Vagina (tissue), 2 donors: ENCODE measurements at places on chromosomes 12 and 14. TPM values are rescaled to one million over a fixed set of nuclear protein-coding genes. Genes with fewer than 3 reads are reported as not detected.

DNA sequence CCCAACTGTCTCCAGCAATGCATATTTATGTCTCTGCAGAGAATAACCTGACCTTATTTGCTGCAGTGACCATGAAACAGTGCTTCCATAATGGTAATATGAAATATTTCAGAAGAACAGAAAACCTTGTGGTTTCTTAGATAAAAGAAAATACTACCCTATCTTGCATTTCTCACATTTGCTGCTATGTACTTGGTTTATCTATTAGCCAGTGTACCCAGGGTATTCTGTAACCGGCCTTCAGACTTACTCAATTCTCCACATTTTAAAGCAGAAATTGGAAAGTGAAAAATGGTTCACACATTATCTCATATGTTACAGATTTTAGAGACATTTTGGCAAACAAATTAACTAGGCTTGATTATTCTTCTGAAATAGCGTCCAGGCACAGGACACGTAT, 57.9 kb upstream of the CCDC91 start:
- no peak for DNase-seq
- no peaks in the 10 kb centered on the region for H3K4me1 ChIP-seq
- H3K27ac ChIP-seq = no peak overlapping the region
- H3K27me3 ChIP-seq = no peaks in the 10 kb centered on the region
- H3K4me3 ChIP-seq = no peak overlapping the region
- no peaks in the 10 kb centered on the region for H3K36me3 ChIP-seq

DNA sequence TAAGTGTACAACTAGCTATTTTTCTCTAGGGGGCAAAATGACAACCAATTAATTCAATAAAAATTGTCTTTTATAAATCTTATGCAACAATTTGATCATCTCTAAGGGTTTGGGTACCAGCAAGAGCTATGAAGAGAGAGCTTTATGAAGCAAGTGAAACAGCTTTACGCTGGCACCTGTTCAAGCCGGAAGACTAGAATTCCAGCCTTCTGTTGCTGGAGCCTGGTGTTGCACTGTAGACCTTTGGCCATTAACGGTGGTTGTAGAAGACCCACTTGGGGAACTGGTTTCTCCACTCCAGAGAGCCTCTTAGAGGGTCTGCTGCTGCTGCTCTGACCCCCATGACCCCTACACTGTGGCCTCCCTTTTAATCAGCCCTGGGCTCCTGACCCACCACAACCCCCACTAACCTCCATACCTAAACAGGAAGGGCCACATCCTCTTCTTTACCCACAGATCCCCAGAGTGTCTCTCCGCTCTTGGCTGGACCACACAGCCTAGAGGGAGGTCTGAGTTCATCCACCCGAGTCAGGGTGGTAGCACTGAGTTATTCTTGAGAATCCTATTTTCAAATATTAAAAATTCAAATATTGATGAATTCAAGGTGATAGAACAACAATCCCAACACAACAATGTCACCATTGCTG, 54.6 kb upstream of the STON2 start:
- H3K27me3 ChIP-seq = no peaks in the 10 kb centered on the region
- no peak overlapping the region for H3K4me3 ChIP-seq
- DNase-seq = no peak
- no peaks in the 10 kb centered on the region for H3K36me3 ChIP-seq
- peaks cover 7% of the 10 kb centered on the region for H3K4me1 ChIP-seq

The GPRC5D gene
- not detected for total RNA-seq

DNA sequence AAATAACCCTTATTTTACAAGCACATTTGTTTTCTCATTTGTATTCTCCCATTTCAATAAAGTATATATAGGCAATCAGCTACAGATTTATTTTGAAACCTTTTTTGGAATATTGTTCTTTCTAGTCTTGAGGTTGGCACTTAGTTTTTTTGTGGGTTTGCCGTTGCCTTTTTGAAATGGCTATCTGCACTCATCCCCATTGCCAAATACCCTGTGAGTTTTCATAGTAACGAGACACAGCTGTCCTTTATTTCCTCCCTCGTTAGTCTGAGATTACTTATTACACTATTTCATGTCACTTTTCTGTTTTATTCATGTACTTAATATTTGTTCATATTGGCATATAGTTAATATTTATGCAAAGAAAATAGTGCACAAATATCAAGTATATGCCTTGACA, 1104.0 kb downstream of the SLC6A15 start:
- no peaks in the 10 kb centered on the region for H3K4me1 ChIP-seq
- no peak overlapping the region for H3K4me3 ChIP-seq
- H3K27ac ChIP-seq = no peak overlapping the region
- no peak for DNase-seq
- no peaks in the 10 kb centered on the region for H3K36me3 ChIP-seq

The ZFHX2 gene
- total RNA-seq = 0.74 TPM

DNA sequence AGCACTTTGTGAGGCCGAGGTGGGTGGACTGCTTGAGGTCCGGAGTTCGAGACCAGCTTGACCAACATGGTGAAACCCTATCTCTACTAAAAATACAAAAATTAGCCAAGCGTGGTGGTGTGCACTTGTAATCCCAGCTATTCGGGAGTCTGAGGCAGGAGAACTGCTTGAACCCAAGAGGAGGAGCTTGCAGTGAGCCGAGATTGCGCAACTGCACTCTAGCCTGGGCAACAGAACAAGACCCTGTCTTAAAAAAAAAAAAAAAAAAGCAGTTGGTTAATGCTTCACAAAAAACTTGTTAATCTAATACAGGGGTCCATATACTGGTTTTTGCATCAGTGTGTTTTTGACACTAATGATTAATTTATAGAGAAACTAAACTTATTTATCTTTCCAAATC, 18.5 kb upstream of the SLC7A8 start:
- no peaks in the 10 kb centered on the region for H3K36me3 ChIP-seq
- no peak for DNase-seq
- H3K4me3 ChIP-seq = no peak overlapping the region
- H3K27me3 ChIP-seq = no peaks in the 10 kb centered on the region

DNA sequence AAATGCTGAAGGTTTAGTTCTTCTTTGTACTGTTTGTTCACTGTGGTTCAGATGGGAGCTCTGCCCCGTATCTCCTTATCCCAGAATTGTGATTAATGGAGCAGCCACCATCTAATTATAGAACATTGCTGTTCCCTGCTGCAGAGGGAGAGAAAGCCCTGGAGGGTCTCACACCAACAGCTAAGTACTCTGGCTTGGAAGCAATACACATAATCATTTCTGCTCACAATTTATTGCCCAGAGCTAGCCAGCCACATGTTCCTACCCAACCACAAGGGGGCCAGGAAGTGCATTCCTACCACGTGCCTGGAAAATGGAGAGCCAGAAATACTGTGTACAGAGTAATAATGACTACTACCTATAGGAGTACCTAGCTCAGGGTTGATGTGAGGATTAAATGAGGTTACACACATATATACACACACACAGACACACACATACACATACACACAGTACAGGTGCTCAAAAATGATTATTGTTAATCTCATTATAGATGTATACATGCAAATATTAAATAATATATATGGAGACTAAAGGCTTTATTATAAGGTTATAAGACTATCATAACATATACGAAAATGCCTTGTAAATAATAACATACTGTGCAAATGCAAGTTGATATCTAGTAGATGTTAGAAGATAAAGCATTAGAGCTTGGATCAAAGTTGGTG, 22.3 kb downstream of the MSRB3 start:
- H3K4me1 ChIP-seq = peaks cover 6% of the 10 kb centered on the region
- H3K4me3 ChIP-seq = no peak overlapping the region
- no peak for DNase-seq
- no peaks in the 10 kb centered on the region for H3K27me3 ChIP-seq
- no peak overlapping the region for H3K27ac ChIP-seq
- H3K36me3 ChIP-seq = no peaks in the 10 kb centered on the region

DNA sequence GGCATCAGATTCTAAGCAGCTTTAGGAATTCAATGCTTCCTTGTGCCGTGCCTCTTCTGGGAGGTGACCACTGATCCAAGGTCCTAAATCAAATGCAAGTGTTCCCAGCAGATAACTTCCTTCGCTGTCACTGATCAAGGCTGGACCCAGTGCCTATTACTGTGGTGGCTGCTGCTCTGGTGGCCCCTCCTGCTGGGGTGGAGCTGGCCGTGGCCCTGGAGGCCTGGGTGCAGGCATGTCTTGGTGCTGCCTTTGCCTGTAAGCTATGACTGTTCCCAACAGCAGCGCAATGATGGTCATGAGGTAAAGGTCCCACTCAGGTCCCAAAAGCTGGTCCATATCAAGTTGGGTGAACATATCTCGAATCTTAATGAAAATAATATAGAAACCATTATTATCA, 56.8 kb downstream of the SEL1L start:
- H3K4me3 ChIP-seq = no peak overlapping the region
- H3K27ac ChIP-seq = no peak overlapping the region
- H3K27me3 ChIP-seq = no peaks in the 10 kb centered on the region
- H3K4me1 ChIP-seq = peaks cover 17% of the 10 kb centered on the region
- no peak for DNase-seq

The TMPRSS12 gene
- total RNA-seq = not detected

GRCh38 chr14:101823066-101823465, 61.6 kb downstream of the PPP2R5C start:
- H3K27me3 ChIP-seq = no peaks in the 10 kb centered on the region
- H3K27ac ChIP-seq = peak overlapping the region; percentile 84
- H3K4me3 ChIP-seq = peak overlapping the region; percentile 27
- no peak for DNase-seq
- H3K4me1 ChIP-seq = peaks cover 47% of the 10 kb centered on the region
- H3K36me3 ChIP-seq = peaks cover 5% of the 10 kb centered on the region

GRCh38 chr14:91041450-91041849, 19.0 kb downstream of the RPS6KA5 start:
- no peaks in the 10 kb centered on the region for H3K27me3 ChIP-seq
- no peak overlapping the region for H3K27ac ChIP-seq
- H3K4me3 ChIP-seq = no peak overlapping the region
- no peaks in the 10 kb centered on the region for H3K36me3 ChIP-seq

DNA sequence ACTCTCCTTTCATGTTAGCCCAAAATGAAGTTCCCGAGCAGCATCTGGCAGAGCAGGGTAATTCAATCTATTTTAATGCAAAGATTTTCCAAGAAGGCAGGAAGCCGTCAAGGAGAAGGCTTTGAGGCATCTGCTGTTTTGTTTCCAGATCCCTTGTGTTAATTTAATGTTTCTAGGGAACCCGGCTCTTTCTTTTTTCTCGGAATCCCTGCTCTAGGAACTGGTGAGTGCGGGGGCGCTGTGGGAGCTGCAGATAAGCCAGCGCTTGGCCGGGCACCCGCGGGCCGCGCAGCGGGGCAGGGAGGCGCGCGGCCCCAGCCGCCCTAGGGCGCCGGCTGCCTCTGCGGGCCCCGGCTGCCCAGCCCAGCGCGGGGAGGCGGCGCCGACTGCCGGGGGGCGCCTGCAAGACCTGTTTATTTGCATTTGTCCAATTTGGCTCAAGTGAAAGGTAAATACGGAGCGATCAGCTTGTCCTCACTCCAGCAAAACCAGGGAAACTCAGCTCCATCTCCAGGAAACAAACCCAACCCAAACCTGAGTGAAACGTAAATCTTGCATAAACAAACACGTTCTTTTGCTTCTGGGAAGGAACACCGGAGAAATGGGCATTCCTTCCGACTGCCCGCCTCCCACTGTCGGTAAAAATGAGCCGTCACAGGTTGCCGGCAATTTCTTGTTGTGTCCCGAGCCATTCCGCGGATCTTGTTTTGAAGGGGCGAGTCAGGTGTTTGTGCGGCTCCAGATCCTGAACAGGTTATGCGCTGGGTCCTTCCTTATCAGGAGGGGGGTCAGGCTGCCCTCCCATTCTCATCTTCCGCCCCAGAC, 65.1 kb downstream of the CRADD start:
- peak overlapping the region; percentile 97 for H3K27ac ChIP-seq
- peaks cover 51% of the 10 kb centered on the region for H3K4me1 ChIP-seq
- no peaks in the 10 kb centered on the region for H3K36me3 ChIP-seq
- peak overlapping the region; percentile 58 for H3K4me3 ChIP-seq
- H3K27me3 ChIP-seq = no peaks in the 10 kb centered on the region
- DNase-seq = no peak

GRCh38 chr12:3564411-3564810, 73.4 kb downstream of the PRMT8 start:
- DNase-seq = no peak
- H3K27me3 ChIP-seq = no peaks in the 10 kb centered on the region
- no peak overlapping the region for H3K4me3 ChIP-seq
- no peaks in the 10 kb centered on the region for H3K4me1 ChIP-seq
- H3K36me3 ChIP-seq = no peaks in the 10 kb centered on the region
- no peak overlapping the region for H3K27ac ChIP-seq

- H3K27me3 ChIP-seq = no peaks in the 10 kb centered on the region
- H3K4me3 ChIP-seq = no peak overlapping the region
- H3K36me3 ChIP-seq = no peaks in the 10 kb centered on the region
Measured at GRCh38 chr14:69269381-69269780, 9.4 kb downstream of the GALNT16 start.

The SLC25A21 gene
- total RNA-seq = 0.49 TPM

- no peak overlapping the region for H3K27ac ChIP-seq
- peaks cover 41% of the 10 kb centered on the region for H3K4me1 ChIP-seq
- no peak for DNase-seq
- H3K4me3 ChIP-seq = no peak overlapping the region
Measured at GRCh38 chr12:69252033-69252432, 12.7 kb downstream of the CPSF6 start.

The CLEC9A gene
- not detected for total RNA-seq

The FGF23 gene
- not detected for total RNA-seq
